ENCODE measurements at places on chromosomes 6 and 20.

DNA sequence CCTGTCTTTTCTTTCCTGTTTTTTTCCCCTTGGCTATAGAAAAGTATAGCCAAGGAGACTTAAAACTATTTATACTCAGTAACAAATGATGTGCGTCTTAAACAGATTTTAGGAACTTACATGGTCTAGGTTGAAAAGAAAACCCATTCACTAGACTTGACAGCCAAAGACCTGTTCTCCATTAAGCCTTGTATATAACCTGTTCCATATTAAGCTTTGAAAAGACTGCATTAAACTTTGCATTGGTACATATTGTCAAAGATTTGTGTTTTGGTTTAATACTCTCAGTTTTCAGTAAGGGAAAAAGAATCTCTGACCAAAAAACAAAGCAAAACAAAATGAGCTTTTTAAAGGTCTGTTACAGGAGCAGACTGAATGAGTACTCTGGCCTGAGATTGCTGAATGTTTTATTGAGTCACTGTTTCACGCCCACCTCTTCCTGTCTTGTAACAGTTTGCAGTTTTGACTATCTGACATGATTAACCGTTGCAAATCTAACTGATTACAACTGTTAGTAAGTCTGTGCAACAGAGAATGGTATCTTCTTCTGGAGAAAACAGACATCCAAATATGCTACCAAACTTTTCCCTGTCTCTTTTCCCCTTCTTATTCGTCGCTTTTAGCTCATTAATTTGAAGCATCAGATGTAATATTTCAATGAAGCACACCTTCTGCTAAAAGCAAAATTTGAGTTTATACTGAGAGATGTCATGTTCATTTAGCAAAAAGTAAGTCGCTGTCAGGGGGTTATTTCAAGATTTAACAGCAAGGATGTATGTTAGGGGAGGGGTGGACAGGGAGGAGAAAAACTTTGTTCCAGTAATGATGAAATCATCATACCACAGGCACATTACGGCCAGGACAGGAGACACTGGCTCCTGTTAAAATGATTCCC is 59.1 kb upstream of the SUPT3H start:
- peak; percentile 8 for DNase-seq

DNA sequence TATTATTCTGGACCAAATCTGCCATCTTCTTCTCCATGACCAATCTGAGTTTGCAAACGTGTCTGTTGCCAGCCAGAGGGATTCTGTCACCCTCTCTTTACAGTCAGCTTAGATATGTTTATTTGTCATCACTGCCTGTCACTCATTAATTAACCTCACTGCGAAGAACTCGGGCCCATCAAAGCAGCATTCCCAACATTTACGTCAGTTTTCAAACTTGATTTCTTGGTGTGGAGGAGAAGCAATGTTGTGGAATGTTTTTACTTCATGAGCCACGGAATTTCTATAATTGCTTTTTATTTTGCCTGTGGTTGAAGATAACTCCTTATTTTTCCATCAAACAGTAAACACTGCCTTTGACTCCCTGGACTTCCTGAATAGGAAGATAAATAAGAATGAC is 91.8 kb upstream of the CNKSR3 start:
- DNase-seq, result no peak

- DNase-seq, result no peak
Observed at GRCh38 chr6:127298475-127298874, 31.8 kb downstream of the RNF146 start.

DNA sequence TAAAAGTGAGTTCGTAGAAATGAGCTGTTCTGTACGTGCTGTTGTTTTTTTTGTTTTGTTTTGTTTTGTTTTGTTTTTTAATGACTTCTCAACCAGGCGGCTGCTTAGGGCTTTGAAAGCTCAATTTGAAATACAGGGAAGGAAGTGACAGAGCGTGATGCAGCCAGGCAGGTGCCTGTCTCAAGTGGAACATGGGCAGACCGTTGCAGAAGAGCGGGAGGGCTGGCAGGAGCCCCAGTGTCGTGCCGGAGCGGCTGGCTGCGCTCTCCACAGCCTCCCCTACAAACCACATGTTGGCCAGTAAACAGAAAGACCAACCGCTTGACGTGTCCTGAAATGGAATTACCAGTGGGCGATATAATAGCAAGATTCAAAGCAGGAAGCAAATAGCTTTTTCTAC is 164.9 kb upstream of the RREB1 start:
- no peak for DNase-seq

GRCh38 chr20:10467681-10468339 is 32.7 kb downstream of the SLX4IP start:
- no peak for DNase-seq

GRCh38 chr20:18719426-18719825 is 94.2 kb upstream of the SCP2D1 start:
- no peak for DNase-seq

- DNase-seq, result no peak
Observed at GRCh38 chr6:25499615-25500235, 152.3 kb upstream of the SCGN start.

DNA sequence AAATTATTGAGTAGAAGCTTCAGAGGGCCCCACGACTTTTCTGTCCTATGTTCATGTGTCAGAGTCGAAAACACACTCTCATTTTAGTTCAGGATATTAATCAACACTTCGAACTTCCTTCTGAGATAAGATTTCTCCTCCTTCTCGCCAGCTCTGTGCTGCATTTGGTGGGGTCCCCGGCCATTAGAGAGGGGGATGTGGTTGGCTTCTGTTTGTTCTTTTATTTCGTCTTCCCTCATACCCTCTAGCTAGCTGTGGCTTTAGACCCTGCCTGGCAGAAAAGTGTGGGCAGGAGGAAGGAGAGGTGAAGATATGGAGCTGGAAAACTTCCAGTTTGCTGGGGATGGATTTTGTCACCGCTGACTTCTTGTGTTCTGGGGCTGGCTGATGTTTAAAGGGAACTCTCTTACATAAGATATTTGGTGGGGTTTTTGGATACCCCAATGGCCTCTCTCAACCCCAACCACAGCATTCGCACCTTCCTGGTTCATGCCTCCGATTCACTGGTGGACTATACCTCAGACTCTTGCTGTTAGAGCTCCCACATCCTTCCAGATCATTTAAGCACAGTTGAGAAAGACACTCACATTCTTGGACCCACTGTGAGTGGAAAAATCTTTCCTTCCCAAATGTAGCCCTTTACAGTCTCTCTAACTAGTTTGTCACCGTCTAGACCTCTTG is 30.7 kb upstream of the TMX4 start:
- no peak for DNase-seq

- no peak for DNase-seq
Observed at GRCh38 chr6:129567374-129567773, 142.6 kb downstream of the ARHGAP18 start.

Measured in effector CD4-positive, alpha-beta T cell (primary cell).